SHP77 treated with DMSO at 0.1 percent for 48 hours (cell line): ENCODE measurements at places on chromosomes 6 and 20.

GRCh38 chr6:170284866-170285469 lies 5.9 kb downstream of the DLL1 start:
- no peak for DNase-seq

GRCh38 chr20:25223179-25223661 lies 24.7 kb upstream of the PYGB start:
- no peak for DNase-seq

- no peak for DNase-seq
These were observed 29.8 kb upstream of the CST5 start for GRCh38 chr20:23909390-23909789.

DNA sequence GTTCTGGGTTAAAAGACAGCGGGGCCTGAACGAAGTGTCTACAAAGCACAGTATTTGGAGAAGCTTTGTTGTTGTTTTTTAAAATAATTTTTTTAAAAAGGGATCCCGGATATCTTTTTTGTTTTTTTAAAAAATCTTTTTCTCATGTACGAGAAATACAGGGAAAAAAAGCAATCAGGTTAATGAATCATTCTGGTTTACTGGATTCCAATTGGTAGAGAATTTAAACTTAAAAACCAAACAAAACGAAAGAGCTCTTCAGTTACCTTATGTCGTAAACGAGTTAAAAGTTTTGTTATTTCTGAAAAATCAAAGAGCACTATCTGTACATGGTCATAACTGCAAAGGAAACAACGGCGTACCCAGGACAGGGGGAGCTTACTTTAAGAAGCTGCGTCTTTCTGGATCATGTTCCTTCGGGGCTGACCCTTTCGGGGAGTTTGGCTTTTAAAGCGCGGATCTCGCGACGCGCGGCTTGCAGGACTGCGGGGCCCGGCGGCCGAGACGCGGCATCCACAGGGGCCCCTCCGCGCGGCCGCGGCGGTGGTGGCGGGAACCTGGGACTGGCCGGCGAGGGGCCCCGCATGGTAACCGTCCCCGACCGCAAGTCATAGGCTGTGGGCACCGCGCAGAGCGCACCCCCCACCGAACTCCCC lies 927 bp downstream of the IL20RA start:
- DNase-seq, result no peak

GRCh38 chr6:39310542-39310941 lies 3.7 kb downstream of the KCNK17 start:
- no peak for DNase-seq

- DNase-seq, result no peak
These were observed 42.0 kb downstream of the STK35 start for GRCh38 chr20:2143594-2143993.

DNA sequence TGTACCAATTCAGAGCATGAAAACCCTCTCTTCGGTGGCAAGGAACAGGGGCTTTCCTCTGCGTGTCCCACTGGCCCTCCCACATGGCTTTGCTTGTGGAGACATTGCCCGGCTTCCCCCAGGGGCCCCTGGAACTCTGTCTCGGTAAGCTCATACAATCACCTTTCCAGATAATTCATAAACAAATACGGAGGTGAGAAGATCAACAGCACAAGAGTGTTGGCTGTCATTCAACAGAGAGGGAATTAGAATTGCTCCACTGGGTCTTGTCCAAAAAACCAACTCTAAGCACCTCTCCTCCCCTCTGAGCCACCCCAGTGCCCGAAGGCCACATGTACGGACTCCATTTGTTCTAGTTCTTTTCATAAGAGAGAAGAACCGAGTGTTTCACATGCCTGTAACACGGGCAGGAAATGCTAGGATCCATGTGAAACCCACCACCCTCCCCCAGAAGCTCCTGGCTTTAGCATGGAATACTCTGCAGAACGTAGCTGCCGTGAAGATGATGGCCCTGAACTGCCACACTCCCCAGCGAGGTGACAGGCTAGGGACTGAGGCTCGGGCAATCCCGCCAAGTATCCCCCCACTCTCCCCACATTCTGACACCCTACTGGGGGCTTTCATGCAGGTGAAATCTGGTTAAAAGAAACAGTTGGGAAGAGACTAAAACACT lies 24.6 kb upstream of the FOXC1 start:
- DNase-seq, result no peak

DNA sequence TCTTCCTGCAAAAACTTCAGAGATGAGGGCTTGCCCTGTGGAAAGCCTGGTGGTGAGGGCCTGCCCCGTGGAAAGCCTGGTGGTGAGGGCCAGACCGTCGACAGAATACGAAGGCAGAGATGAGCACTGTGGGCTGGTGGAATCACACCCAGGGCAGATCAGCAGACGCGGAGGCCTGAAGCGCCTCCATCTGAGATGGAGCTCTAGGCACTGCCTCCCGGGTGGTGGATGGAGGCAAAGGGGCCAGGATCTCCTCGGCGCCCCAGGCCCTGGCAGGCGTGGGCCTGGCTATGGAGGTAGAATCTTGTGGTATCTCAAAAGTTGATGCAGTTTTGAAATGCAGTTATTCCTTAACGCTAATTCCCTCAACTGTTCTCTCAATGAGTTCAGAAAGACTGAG lies 104.8 kb downstream of the PSMB1 start:
- DNase-seq, result no peak

DNA sequence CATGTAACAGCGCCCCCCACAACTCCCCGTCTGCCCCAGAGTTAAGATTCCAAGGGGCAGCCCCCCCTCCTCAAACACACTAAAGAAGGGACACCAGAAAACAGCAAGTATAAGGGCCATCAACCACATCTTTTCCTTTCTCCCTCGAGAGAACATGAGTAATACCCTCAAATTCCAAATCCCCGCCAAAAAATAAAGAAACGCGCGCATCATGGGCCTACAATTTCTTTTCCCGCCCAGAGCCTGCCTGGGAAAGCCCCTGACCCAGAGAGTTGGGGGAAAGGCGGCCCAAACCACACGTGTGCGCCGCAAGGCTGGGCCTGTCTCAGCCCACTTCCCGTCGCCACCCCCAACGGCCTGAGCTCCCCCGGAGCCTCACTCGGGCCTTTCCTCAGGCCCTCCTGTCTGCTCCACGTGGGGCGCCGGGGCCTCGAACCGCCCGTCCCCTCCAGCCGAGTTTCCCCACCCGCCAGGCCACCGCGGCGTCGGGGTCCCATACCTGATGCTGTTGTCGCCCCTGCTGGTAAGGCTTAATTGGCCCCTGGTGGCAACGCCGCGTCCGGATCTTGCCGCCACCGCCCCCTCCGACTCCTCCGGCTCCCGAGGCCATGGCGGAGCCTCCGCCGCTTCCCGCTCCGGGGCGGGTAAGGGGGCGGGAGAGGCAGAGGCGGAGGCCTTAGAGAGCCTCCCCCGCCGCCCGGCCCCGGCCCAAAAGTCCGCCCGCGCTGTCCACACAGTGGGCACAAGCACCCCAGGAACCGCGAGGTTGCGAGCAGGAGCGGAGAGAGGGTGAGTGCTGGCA lies 746 bp downstream of the NUP153 start:
- no peak for DNase-seq

DNA sequence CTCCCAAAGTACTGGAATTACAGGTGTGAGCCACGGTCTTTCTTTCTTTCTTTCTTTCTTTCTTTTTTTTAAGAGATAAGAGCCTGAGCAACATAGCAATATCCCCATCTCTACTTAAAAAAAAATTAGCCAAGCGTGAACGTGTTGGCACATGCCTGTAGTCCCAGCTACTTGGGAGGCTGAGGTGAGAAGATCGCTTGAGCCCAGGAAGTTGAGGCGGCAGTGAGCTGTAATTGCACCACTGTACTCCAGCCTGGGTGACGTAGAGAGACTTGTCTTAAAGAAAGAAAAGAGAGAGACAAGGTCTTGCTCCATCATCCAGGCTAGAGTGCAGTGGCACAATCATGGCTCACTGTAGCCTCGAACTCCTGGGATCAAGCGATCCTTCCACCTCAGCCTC lies 162.0 kb upstream of the MLN start:
- DNase-seq, result no peak

DNA sequence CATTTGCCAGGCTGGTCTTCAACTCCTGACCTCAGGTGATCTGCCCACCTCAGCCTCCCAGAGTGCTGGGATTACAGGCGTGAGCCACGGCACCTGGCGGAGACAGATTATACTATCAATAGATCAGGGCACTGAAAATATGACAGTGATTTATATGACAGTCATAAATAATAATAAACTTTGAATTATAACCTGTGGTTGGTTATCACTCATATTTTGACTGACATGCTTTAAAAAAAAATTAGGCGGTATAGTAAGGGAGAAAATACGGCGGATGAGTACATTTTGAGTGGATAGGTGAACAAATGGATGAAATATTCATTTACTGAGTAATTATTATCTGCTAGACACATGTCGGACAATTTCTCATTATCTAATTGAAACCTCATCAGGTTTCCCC lies 28.8 kb downstream of the TMEM244 start:
- DNase-seq, result no peak

DNA sequence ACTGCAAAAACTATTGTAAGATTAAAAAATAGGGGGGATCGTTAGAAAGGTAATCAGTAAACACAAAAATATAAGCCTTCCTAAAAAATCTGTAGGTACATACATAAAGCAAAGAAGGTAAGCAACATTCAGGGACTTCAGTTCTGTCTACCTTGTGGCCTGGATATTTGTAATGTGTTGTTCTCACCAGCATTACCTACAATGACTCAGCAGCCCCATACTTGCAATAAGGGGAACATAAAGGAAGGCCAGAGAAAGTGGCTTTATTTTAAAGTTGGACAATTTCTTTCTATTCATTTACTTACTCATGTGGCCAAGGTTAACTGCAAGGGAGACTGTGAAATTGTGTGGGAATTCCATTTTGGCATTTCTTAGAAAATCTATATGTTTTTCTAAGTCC lies 277.2 kb upstream of the PREP start:
- DNase-seq, result no peak

DNA sequence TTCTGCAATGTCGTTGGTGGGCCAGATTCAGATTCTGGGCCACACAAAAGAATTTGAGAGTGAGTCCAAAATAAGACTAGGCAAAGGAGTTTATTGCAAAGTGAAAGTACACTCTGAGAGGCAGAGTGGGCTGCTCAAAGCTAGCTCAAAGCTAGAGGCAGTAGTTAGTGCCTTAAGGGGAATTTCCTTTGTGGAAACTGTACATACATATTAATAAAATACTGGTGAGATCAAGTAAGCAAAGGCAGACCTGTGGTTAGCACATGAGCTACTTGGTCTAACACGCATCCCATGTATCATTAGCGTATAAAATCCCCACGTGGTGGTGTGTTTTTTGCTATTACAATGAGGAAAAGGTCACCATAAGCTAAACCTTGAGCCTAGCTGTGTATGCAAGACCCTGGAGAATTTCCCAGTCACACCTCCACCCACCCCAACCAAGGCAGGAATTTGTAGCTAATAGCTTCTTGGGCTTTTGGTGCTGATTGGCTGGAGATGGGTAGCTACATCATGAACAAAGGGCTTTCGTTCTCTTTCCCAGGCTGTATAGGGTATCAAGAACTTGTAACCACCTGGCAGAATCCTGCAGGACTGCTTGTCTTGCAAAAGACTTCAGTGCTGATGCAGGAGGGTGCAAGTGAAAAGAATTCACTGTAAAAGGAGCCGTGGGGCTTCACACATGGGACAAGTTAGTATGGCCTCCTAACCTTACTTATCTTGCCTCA lies 14.7 kb upstream of the TRIM26 start:
- no peak for DNase-seq

GRCh38 chr6:98945311-98946115 lies 2.2 kb downstream of the FBXL4 start:
- no peak for DNase-seq

GRCh38 chr6:44289726-44290260 lies 19.5 kb downstream of the TMEM151B start:
- no peak for DNase-seq

DNA sequence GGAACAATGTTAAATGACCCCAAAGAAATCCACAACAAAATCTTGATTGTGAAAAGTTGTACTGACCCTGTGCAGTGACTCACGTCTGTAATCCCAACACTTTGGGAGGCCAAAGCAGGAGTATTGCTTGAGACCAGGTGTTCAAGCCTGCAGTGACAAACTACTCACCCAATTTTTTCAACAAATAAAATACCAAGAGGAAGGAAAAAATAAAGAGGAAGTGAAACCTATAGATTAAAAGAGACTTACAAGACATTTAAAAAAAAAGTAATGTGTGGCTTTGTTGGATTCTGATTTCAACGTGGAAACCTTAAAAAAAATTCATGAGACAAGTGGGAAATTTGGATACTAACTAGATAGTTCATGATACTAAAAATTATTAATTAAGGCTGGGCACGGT lies 31.9 kb downstream of the GINS1 start:
- no peak for DNase-seq

GRCh38 chr20:17941087-17941825 lies 27.3 kb downstream of the SNX5 start:
- no peak for DNase-seq

GRCh38 chr6:111533087-111533784 lies 50.2 kb upstream of the REV3L start:
- no peak for DNase-seq

DNA sequence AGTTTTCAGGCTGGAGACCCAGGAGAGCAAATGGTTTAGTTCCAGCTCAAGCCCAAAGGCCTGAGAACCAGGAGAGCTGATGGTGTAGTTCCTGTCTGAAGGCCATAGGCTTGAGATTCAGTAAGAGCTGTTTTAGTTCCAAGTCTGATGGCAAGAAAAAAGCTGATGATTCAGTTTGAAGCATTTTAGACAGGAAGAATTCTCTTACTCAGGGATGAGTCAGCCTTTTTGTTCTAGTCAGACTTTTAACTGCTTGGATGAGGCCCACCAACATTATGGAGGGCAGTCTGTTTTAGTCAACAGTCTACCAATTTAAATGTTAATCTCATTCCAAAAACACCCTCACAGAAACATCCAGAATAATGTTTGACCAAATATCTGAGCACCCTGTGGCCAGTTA lies 2.5 kb downstream of the ZSCAN26 start:
- DNase-seq, result no peak

- DNase-seq, result no peak
These were observed 113.6 kb upstream of the ZFP64 start for GRCh38 chr20:52305024-52305645.

DNA sequence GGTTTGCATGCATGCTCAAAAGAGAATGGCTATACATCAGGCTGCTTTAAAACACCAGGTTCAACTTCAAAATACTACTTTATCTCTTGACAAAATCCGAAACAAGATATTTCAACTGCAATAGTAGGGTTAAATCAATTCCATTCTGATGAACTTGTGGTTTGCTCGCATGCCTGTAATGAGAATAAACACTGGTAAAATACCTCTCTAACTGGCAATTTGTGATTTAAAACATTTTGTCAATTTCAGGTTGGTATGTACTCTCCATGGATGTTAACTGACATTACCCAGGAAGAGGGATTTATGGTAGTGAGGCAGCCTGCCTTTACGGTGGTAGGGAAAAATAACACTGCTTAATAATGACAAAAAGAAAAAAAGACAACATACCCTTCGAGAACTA lies 74.4 kb downstream of the MBOAT1 start:
- no peak for DNase-seq

DNA sequence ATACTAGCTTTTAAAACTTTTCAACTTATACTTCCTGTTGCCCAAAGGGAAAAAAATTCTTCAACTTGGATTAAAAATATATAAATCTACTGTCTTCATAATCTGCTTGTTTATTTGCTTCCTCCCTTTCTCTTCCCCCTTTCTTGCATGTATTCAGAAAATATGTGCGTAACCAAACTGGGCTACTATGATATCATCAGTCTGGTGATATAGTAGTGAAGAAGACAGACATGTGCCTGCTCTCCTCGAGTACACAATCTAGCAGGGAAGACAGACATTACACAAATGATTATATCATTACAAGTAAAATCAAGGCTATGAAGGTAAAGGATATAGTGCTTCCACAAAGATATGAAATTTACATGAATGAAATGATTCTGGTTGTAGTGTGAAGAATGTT lies 31.0 kb downstream of the IBTK start:
- DNase-seq, result no peak
